ENCODE measurements at places on chromosomes 6 and 20. TPM values are rescaled to one million over a fixed set of nuclear protein-coding genes. Genes with fewer than 3 reads are reported as not detected.
A peak's percentile ranks its signal among the peaks of the same experiment; 100 is the strongest.

Gene GJE1
- total RNA-seq: not detected

Gene FLRT3
- total RNA-seq: not detected

Gene SLC35F1
- not detected for total RNA-seq

Gene LY6G6C
- not detected for total RNA-seq

Gene HUS1B
- total RNA-seq: 1.6 TPM

Gene DDX43
- total RNA-seq: 0.52 TPM

Gene COL9A1
- total RNA-seq: not detected

Gene SAPCD1
- 16.4 TPM for total RNA-seq

Gene THBD
- total RNA-seq: not detected

Gene SIRPB2
- not detected for total RNA-seq

Gene LY6G6D
- not detected for total RNA-seq

Gene ZBTB46
- 1.1 TPM for total RNA-seq

DNA sequence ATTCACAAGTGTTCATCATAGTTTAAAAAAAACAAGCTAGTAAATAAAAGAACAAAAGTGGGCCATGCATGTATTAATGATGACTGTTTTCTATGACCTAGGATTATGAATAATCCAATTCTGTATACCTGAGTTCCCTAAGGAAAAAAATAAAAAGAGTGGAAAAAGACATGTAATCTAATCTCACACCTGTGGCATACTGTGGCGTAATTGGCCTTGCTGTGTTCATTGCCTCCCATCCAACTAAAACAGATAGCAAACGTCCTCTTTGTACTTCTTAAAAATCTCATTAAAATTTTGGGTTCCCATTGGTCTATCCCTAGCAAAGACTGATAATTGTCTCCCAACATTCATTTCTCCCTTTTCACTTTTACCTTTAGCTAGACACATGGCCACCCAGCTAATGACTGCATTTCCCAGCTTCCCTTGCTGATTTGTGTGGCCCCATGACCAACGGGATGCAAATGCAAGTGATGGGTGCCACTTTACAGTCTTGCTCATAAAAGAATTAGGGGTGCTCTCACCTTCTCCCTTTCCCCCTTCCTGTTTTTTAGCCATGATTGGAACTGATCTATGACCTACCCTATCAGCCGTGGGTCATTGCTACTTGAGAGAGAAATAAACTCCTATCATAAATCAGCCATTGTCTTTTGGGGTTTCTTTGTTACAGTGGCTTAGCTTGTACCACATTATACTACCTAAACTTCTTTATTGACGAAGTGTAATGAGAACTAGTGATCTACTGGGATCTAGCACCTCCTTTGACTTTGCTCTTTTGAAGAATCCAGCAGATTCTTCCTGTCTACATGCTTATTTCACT is 32.0 kb upstream of the TBC1D22B start:
- DNase-seq: no peak

- no peak for DNase-seq
Measured at GRCh38 chr6:166310634-166311033, 2.4 kb upstream of the PRR18 start.

GRCh38 chr6:56620229-56620868 is 22.3 kb downstream of the DST start:
- DNase-seq: no peak

DNA sequence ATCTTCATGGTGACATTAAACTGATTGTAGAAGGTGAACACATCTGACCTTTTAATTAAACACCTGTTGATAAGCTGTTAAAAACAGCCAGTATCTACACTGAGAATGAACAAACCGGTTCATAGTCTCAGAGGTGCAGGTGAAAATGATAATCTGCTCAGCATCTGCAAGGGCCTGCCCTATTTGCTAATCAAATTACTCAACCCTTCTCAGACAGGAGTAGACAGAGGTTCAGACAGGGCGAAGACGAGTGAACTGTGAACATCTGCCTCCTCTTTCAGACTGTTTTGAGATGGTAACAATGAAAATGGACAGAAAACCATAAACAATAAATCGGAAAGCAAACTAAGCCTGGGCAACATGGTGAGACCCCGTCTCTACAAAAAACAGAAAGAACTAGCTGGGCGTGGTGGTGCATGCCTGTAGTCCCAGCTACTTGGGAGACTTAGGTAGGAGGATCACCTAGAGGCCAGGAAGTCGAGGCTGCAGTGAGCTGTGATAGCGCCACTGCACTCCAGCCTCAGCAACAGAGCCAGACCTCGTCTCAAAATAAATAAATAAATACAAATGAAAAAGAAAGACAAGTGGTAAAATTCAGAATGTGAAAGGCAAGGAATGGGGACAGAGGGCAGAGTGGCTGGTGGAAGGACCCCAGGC is 55.9 kb downstream of the NINL start:
- no peak for DNase-seq

DNA sequence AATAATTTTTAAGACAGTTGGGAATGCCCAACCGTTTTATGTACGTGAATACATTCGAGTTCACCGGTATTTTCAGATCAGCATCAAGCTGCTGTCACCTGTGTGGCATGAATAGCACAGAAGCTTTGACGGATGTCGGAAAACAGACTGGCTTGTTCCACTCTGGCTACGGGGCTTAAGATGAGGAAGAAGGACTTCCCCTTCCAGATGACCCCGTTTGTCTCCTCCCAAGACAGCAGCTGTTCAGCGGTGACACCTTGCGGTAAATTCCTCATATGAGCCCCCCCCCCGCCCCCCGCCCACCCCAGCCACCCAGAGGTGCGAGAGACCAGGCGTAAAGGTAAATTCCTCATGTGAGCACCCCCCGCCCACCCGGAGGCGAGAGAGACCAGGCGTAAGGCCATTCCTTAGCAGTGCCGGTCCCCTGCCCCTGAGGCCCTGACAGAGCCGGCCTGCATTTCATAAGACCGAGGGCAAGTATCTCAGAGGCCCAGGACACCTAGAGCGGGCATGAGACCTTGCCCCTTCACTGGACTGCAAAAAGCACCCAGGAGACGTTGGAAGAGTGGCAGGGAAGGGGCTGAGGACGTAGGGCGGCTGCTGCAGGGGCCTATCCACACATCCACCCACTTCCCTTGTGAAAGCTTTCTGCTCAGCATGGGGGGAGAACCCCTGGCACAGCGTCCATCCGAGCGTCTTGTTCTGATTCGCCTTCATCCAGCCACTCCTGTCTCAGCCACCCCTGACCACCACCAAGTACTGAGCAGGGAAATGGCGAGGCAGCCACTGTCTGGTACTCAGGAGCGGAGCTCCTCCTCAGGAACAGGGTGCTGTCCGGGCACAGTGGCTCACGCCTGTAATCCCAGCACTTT is 7.3 kb upstream of the PCMTD2 start:
- DNase-seq: no peak

DNA sequence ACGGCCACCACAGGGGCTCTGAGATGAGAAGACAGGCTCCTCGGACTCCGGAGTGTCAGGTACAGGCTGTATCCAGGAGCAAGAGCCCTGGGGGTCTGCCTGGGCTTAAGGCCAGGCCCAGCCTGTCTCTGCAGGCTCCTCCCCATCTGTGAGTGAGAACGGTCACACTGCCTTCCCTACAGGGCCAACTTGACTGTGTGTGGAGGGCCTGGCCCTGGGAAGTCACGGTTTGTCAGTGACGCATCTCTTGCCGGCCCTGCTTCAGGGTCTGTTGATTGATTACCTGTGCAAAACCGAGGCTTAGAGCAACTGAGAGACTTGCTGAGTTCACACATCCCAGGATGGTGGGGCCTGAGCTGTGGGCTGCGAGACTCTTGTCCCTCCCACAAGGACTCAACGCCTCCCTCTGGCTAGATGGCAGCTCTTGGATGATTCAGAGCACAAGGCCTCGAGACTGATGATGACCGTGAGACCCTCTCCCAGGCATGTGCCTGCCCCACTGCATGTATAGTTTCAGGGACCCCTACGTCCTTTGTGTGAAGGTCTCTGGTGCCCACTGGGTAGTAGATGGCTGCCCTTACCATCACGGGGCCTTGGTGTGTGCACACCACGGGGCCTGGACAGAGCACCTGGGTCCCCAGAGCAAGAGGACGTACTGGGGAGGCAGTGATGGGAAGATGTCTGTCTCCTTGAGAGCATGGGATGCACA is 5.9 kb downstream of the RBM38 start:
- no peak for DNase-seq

- DNase-seq: no peak
Measured at GRCh38 chr6:146915671-146916127, 288.5 kb upstream of the STXBP5 start.

DNA sequence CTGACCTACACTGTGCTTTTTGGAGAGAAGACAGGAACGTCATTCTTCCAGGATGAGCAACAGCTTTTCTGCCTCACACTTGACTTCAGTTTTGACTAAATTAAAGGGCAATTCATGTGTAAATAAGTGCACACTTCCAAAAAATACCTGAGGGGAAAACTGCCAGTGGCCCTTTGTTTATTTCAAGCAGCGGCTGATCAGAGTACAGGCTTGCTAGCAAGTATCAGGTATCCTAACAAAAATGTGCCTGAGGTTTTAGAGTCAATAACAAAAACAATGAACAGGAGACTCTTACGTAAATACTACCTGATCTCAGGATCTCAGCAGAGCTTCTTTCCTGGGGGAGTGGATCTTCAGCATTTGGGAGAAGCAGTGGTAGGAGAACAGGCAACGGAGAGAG is 12.4 kb downstream of the LY86 start:
- DNase-seq: no peak

GRCh38 chr6:20632696-20633095 is 98.4 kb downstream of the CDKAL1 start:
- DNase-seq: no peak

DNA sequence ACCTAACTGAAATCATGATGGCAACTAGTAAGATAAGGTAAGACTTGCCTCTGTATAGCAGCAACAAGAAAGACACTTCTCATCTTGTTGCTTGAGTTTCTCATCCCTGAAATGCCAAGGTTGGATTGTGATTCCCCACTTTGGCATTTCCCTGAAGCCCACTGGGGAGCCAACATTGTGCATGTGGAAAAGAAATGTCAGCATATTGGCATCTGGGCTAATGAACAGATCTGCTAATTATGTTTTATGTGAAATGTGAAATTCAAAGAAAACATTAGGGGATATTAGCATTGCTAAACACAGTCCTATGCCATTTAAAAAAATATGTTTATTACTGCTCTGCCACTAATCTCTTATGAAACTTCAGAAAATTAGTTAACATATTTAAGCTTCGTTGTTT is 126.3 kb upstream of the PCSK2 start:
- DNase-seq: no peak

- DNase-seq: no peak
Measured at GRCh38 chr6:24227556-24227955, 101.5 kb downstream of the NRSN1 start.

GRCh38 chr6:156634048-156634447 is 143.1 kb upstream of the ARID1B start:
- DNase-seq: no peak

DNA sequence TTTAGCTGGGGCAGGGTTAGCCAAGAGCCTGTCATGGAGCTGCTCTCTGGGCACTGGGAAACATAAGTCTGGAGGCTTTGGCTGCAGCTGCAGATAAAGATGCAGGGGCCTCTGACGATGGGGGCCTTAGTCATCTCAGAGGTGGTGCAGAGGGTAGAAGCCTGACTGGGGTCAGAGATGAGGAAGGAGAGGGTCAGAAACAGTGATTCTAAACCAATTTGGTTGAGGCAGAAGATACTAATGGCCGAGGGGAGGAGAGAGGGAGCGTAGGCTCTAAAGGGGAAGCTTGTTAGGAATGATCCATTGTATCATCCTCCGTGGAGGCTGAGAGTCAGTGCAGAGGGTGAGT is 33.8 kb downstream of the PLEKHG1 start:
- DNase-seq: no peak

DNA sequence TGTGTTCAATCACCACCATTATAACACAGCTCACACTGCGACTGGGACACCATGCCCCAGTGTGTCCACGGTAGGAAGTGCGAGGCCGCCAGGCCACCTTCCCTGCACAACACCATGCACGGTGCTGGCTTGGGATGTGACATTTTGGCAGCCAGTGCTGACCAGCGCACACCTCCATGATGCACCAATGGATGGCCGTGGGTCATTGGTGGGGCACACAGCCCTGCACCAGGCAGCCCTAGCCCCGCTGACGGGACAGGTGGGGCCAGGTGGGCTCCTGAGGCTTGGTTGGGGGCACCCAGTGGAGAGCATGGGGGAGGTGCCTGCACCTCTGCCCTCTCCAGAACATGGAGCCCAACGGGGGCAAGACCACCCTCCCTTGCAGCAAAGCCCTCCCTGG is 18.2 kb upstream of the FRMD1 start:
- no peak for DNase-seq

- DNase-seq: no peak
Measured at GRCh38 chr6:28814032-28814976, 109.5 kb downstream of the TRIM27 start.

- no peak for DNase-seq
Measured at GRCh38 chr20:56809668-56810067, 180.6 kb downstream of the TFAP2C start.

- peak; percentile 64 for DNase-seq
Measured at GRCh38 chr6:139161169-139161568, 26.3 kb downstream of the HECA start.

DNA sequence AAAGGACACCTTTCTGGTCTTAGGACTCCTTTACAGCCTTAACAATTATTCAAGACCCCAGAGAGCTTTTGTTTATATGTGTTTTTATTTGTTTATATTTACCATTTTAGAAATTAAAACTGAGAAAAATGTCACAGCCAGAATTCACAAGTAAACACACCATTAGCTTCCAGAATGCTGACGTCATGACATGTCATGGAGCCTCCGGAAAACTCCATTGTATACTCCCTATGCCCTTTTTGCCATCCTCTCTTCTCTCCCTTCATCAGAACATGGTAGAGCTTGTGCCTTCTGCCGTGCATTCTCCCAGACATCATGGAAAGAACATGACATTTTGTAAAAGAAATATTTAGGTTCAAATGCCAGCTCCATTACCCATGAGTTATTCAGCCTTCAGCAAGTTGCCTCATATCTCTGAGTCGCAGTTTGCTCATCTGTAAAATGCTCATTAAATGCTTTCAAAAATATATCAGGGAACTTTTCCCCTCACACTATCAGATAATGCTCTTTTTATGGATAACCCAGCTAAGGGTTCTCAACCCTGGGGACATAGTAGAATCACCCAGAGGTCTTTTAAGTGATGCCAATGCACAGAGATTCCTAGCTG is 27.8 kb downstream of the TNFAIP3 start:
- DNase-seq: no peak

DNA sequence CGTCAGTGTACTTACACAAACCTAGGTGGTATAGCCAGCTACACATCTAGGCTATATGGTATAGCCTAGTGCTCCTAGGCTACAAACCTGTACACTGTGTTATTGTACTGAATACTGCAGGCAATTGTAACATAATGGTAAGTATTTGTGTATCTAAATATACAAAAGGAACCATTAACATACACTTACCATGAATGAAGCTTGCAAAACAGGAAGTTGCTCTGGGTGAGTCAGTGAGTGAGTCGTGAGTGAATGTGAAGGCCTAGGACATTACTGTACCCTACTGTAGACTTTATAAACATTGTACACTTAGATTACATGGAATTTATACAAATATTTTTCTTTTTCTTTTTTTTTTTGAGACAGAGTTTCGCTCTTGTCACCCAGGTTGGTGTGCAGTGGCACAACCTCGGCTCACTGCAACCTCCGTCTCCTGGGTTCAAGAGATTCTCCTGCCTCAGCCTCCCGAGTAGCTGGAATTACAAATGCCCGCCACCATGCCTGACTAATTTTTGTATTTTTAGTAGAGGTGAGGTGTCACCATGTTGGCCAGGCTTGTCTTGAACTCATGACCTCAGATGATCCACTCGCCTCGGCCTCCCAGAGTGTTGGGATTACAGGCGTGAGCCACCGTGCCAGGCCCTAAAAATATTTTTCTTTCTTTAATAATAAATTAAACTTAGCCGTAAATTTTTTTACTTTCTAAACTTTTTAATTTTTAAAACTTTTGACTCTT is 15.4 kb upstream of the KIAA1755 start:
- no peak for DNase-seq
